RWPE1 (cell line): ENCODE measurements at places on chromosomes 3 and 15.
A peak's percentile ranks its signal among the peaks of the same experiment; 100 is the strongest.

- no peak for DNase-seq
Observed at GRCh38 chr3:159843840-159844730, 144.6 kb upstream of the IL12A start.

DNA sequence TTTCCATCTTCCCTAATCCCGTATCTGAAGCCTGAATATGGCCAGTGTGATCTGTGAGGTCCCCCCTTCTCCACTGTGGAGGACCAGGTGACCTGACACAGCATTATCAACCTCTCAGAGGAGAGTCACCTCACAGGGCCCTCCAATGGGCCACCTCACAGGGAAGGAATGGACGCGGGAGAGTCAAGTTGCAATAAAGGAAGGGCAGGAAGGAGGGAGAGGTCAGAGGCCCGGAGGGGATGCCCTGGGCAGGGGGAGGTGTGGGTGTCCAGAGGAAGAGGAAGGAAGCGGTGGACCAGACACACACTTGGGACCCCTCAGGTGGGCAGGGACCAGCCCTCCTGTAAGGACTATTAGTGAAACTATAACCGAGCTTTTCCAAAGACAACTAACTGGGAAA is 14.6 kb upstream of the LRRC15 start:
- no peak for DNase-seq

DNA sequence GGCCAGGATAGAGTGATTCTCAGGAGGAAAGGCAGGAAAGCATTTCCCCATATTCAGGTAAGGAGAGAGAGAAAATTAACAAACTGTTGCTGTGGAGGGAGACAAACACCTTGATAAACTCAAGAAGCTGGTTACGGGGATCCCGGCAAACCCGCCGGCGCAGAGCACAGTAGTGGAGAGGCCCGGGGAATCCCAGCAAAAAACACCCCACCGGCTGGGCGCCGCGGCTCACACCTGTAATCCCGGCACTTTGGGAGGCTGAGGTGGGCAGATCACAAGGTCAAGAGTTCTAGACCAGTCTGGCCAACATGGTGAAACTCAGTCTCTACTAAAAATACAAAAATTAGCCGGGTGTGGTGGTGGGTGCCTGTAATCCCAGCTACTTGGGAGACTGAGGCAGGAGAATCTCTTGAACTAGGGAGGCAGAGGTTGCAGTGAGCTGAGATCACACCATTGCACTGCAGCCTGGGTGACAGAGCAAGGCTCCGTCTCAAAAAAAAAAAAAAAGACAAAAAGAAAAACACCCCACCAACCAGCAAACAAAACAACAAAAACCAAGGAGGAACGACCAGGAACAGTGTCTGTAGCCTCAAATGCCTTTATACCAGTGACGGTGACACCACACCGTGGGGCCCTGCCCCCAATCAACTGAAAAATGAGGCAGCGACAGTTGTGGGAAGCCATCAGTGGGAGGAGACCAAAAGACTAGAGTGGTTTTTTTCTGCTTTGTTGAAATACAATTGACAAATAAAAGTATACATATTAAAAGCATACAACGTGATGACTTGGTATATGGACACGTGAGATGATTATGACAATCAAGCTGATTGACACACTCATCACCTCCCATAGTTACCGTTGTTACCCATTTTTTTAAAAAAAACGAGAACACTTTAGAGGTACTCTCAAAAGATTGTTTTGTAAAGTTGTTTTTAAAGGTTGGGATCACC is 40.2 kb upstream of the IDH2 start:
- no peak for DNase-seq

DNA sequence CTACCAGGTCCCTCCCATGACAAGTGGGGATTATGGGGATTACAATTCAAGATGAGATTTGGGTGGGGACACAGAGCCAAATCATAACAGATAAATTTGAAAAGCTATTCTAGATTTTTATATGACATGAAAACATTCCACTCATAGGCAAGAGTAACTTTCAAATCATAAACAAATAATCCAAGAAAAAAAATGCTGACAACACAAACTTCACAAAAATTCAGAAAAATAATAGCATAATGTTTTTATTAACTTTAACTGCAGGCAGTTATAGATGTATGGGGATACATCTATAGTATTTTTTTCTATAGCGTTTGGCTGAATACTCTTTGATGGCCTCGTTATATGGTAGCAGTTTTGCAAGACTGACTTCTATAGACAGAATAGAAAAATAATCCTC is 243.1 kb downstream of the ADAMTSL3 start:
- DNase-seq: no peak

- DNase-seq: peak; percentile 17
Observed at GRCh38 chr3:168865022-168865551, 769.4 kb upstream of the GOLIM4 start.

- no peak for DNase-seq
Observed at GRCh38 chr3:149588909-149589308, 68.9 kb downstream of the WWTR1 start.

DNA sequence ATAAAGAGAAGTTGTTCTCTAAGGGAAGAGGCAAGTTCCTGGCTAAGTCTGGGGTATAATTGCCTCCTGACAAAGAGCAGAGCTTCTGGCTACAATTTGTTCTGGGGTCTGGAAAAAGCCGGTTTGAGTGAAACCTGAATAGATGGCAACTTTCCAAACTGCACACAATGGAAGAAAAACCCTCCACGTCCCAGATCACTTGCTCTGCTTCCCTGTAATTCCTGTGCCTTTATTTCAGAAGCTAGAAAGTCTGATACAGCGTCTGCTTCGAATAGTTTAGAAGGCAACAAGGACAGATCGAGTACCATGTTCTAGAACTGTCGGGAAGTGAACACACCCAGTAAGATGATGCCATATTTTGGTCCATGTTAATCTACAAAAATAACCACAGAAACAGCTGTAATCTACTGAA is 1.6 kb upstream of the WDR82 start:
- DNase-seq: no peak

DNA sequence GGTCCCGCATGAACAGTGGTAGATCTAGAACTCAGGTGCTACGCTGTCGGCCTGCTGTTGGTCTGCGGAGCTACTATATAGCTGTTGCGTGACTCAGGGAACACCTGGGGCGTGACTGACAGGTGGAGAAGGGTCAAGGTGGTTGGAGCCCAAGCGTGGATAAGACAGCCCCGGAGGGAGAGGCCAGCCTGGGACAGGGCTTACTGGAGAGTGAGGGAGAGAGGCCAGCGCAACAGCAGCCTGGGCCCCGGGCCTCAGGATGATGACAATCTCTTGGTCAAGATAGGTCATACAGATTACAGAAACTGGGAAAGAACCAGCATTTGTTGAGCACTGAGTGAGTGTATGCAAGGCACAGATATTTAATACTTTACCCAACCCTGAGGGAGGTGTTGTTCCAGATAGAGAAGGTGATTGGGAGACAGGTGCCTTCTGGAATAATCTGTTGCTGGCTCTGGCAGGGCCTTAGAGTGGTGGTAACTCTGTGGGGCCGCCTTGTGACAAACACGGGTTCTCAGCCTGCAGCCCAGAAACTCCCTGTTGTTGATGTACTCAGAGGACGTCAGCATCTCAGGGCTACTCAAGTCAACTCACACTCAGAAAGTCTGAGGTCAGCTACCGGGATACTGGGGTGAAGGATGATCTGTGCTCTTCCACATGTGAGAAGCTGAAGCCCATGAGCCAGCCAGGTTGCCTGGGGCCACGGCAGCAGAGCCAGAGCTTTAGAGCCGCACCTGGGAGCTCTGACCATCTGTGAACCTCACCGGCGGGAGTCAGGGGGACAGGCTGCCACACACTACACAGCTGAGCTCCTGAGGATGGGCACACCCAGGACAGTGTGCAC is 265.4 kb upstream of the HES1 start:
- DNase-seq: peak; percentile 37

DNA sequence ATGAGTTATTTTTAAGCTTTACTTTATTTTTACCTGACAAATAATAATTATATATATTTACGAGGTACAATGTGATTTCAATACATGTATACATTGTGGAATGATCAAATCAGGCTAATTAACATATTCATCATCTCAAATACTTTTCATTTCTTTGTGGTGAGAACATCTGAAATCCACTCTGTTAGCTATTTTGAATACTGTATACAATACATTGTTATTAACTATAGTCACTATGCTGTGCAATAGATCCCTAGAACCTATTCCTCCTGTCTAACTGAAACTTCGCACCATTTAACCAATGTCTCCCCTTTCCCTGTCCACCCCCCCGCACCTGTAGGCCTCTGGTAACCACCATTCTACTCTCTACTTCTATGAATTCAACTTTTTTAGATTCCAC is 7.9 kb upstream of the SPPL2A start:
- DNase-seq: no peak
